ENCODE measurements at places on chromosomes 16 and 17.

DNA sequence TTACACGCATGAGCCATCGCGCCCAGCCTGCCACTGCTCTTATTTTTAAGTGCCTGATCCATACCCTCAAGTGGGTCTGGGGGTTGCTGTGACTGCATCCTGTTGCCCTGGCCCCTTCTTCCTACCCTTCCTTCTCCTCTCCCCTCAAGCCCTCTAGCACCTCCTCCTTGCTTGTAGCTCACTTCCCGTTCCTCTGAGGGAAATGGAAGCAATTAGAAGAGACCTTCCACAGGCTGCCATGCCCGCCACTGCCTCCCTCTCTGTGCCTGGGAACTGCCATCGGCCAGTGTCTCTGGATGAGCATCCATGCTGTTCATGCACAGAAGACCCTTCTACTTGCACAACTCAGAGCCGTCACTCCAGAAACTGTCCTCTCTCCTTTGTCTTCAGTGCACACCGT is 10.6 kb upstream of the TFAP4 start:
- DNase-seq, result no peak

DNA sequence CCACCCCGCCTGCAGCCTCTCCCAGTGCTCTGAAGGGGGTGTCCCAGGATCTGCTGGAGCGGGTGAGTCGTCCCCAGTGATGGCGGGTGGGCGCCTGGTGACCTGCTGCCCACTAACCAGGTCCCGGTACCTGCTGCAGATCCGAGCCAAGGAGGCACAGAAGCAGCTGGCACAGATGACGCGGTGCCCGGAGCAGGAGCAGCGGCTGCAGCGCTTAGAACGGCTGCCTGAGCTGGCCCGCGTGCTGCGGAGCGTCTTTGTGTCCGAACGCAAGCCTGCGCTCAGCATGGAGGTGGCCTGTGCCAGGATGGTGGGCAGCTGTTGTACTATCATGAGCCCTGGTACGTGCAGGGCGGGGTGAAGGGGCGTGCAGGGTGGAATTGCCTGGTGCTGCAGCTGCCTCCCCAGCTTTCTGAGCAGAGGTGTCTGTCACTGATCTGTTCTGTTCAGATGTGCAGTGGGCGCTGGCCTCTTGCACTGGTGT is 3.6 kb downstream of the CDT1 start:
- no peak for DNase-seq

DNA sequence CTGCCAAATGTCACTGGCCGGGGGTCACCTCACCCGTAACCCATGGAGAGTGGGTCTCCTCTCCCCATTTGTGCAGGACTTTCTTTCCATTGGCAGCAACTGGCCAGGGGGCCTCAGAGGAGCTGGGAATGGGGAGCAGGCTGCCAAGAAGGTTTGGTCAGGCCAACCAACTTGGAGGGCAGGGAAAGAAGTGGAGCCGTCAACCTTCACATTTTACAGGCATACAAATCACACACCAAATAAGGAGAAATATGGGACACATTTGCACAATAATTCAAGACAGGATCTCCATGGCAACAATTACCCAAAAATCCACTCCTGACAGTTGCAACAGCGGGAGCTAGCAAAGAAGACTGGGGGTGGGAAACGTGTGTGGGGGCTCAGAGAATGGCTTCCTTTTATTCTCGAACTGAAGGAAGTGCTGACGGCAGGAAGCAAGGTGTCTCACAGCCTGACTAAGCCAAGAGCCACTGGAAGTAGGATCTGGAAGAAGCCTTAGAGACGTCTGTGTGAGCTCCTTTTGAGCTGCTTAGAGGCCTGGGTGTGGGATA is 20.9 kb downstream of the RPRML start:
- no peak for DNase-seq

DNA sequence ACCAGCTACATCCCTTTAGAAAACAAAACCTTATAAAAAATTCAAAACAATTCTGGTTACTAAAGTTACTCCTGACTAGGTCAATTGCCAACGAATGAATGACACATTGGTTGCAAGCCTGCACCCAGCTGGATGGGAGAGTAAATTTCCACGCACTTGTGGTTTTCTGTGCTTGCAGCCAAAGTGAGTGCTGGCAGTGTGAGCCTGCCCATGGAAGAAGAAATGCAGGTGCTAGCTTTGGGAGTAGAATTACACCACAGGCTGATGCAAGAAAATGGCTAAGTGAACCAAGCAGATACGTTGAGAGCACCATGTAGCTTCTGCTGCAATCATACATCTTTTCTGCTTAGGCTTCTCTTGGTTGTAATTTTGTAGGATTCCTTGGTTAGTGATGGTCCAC is 74.6 kb downstream of the SYCE1L start:
- no peak for DNase-seq

DNA sequence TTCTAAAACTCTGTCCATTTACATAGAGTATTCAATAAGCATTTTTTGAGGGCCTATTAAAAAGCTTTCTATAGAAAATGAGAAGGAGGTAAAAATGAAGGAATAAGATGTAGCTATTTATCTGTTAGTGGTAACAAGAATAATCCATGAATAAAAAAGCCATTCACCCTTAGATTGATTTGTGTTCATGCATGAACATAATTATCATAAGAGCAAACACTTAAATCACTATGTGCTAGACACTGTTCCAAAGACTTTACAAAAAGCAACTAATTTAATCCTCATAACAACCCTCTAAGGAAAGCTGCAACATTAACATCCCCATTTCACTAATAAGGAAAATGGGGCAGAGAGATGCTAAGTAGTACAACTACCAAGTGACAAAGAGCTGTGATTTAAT is 6.6 kb downstream of the CCDC47 start:
- no peak for DNase-seq

- DNase-seq, result peak; percentile 79
Observed at GRCh38 chr17:29155227-29155965, 24.8 kb downstream of the MYO18A start.

GRCh38 chr16:48372744-48373143 is 12.5 kb downstream of the SIAH1 start:
- no peak for DNase-seq

- DNase-seq, result no peak
Observed at GRCh38 chr17:64254755-64255154, 8.3 kb downstream of the TEX2 start.

GRCh38 chr17:43758497-43759174 is at the start of gene SOST:
Gene SOST (minus strand): TSS chr17:43758791. CDS start chr17:43758741, 50 bp downstream.
- DNase-seq, result no peak

- no peak for DNase-seq
Observed at GRCh38 chr16:12025472-12025871, 48.9 kb downstream of the SNX29 start.

GRCh38 chr16:81053761-81054160 is 18.1 kb downstream of the ATMIN start:
- no peak for DNase-seq

DNA sequence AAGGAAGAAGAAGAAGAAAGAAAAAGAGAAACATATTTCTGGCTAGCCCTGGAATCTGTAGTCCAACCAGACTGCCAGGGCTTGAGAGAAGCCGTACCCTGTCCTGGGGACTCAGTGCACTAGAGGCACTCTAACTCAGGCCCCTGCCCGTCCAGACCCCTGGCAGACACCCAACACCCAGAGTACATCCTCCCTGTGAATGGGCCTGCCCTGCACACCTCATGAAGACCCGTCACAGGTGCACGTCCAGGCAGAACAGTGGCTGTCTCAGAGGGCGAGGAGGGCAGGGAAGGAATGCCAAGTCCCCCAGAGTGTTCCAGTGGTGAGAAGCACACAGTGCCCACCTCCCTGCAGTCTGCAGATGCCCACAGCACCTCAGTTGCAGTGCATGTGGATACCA is 23.0 kb downstream of the MPG start:
- DNase-seq, result no peak

DNA sequence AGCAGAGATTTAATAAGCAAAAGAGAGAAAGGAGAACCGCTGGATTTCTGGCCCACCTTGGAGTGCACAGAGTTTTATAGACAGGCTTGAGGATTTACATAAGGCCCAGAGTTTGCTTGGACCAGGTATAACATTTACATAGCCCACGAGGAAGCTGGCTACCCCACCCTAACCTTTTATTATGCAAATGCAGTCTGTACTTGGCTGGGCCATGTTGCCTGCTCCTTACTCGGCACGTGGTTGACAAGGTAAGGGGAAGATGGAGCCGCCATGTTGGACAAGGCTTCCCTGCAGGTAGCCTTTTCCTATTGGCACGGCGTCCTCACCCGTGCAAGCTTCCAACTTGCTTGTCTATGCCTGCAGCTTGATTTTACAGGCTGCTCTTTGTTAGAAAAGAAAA is 35.2 kb upstream of the HS3ST3A1 start:
- no peak for DNase-seq

GRCh38 chr17:40242774-40243173 is 23.7 kb downstream of the WIPF2 start:
- DNase-seq, result no peak

- DNase-seq, result no peak
Observed at GRCh38 chr16:2897110-2897509, 14.1 kb downstream of the FLYWCH2 start.

DNA sequence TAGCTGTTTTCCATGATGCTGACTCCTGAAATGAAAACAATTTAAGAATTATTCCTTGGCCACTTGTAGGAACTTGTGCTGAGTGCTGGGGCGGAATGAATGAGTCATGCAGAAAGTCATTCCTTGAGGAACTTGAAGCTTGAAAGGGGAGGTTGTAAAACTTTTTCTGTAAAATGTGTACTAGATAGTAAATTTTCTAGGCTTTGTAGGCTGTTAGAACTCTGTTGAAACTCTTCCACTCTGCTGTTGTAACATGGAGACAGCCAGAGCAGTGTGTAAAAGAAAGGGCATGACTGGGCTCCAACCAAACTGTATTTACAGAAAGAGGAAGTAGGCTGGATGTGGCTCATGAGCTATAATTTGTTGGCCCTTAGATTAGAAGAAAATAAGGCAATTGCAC is 46.1 kb downstream of the ABCA8 start:
- no peak for DNase-seq

GRCh38 chr16:69496896-69497295 is 68.9 kb upstream of the NFAT5 start:
- DNase-seq, result no peak

GRCh38 chr16:89678258-89678657 is 8.2 kb upstream of the CDK10 start:
- DNase-seq, result no peak

- DNase-seq, result no peak
Observed at GRCh38 chr17:66533572-66533971, 231.2 kb downstream of the PRKCA start.

GRCh38 chr17:80649200-80649644 is 104.6 kb downstream of the RPTOR start:
- no peak for DNase-seq

- DNase-seq, result no peak
Observed at GRCh38 chr17:77282524-77283515, 142.1 kb downstream of the SEC14L1 start.

DNA sequence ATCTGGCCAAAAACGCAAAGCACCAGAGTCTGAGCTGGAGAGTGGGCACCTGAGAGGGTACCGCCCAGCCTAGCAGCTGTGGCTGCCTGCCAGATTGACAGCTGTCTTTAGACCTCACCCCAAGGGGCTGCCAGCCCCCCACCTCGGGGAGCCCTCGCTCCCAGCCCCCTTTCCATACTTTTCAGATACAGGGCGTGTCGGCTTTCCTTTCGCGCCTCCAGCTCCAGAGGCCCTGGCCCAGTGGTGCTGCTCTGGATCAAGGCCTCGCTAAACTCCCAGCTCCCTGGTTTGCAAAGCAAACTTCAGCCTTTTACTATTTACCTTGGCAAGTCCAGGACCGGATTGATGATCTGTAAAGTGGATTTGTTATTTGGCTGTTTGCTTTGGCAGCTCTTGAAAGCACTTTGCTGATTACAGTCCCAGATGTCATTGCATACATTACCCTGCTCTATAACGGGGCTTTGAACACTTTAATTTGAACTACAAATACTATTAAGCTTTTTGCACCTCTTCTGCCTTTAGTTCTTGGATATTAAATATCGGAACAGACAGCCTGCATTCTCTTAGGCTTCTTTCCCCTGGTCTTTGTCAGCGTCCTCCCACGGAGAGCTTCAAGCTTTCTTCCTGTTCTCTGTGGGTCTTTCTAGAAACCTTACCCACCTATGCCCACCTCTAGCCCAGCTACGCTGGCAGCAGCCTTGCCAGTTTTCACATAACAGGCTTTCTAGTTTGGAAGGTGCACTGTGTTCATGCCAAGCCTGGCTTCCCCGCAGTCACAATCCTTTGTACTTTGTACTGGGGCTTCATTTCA is 63.6 kb upstream of the TBX2 start:
- DNase-seq, result no peak

- no peak for DNase-seq
Observed at GRCh38 chr16:86033971-86034370, 135.0 kb downstream of the IRF8 start.

GRCh38 chr16:25034911-25035310 is 19.7 kb upstream of the ARHGAP17 start:
- DNase-seq, result no peak
